H4 (cell line): ENCODE measurements at places on chromosomes 12 and 14.
A peak's percentile ranks its signal among the peaks of the same experiment; 100 is the strongest.

GRCh38 chr14:102923201-102923924 is 900 bp downstream of the AMN start:
- no peak for DNase-seq

DNA sequence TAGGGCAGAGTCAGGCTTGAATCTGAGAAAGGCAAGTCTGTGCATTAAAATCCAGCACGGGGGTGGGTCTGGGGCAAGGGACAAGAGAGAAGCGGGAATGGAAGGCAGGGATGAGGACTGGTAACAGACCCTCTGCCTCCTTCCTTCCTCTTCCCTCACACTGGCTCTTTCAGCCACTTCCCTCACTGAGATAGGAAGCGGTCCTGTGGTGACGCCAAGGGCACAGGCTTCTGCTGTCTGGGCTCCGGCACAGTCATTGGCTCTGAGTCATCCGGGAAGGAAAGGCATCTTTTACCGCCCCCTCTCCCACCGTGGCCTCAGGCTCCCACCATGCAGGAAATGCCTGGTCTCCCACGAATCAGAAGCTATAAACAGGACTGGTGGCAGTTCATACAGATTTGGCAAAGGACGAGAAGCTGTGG is 70.2 kb downstream of the ETV6 start:
- DNase-seq: peak; percentile 92

GRCh38 chr14:64082837-64083236 is 211.3 kb downstream of the ESR2 start:
- DNase-seq: no peak

DNA sequence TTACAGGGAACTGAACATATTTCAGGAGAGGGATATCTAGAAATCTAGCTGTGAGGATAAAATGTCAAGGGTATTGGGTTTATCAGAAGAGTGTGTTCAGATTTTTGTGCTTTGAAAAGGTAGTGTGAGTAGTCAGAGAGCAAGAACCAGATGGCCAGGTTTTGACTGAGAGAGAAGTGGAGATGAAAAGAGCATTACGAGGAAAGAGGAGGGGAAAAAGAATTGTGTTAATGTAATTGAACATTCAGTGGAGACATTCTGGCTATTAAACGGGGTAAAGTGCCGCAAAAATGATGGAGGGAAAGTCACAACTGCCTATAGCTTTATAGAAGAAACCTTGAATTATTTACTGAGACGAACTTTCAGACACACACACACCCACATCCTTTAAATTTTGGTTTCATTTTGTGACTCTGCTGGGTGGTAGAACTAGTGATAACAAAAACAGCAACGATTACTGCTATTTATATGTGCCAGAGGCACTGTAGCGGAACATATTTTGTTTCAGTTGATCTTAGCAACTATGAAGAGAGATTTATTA is 213.6 kb downstream of the ERC1 start:
- DNase-seq: peak; percentile 29

DNA sequence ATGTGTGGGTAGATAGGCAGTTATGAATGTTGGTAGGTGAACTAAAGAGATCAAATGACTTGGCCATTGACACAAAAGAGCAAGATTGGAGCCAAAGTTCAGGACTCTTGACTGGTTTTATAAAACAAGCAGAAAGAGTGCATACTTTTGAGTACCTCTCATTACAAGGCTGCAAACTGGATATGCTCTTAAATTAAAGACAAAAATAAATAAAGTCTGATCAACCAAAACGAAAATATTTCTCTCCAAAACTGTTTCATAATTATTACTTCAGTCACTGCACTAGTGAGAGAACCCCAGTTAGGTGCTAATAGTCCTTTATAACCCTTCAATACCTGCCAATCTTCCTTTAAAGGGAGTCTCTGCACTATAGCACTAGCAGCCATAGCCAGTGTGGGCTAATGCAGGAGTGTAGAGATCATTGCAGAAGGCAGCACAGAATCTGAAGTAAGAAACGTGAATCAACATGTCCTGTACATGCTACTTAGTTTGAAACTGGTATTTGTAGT is 147.1 kb downstream of the FOXA1 start:
- DNase-seq: no peak

GRCh38 chr12:46360908-46361666 is 11.5 kb downstream of the SLC38A2 start:
- no peak for DNase-seq

DNA sequence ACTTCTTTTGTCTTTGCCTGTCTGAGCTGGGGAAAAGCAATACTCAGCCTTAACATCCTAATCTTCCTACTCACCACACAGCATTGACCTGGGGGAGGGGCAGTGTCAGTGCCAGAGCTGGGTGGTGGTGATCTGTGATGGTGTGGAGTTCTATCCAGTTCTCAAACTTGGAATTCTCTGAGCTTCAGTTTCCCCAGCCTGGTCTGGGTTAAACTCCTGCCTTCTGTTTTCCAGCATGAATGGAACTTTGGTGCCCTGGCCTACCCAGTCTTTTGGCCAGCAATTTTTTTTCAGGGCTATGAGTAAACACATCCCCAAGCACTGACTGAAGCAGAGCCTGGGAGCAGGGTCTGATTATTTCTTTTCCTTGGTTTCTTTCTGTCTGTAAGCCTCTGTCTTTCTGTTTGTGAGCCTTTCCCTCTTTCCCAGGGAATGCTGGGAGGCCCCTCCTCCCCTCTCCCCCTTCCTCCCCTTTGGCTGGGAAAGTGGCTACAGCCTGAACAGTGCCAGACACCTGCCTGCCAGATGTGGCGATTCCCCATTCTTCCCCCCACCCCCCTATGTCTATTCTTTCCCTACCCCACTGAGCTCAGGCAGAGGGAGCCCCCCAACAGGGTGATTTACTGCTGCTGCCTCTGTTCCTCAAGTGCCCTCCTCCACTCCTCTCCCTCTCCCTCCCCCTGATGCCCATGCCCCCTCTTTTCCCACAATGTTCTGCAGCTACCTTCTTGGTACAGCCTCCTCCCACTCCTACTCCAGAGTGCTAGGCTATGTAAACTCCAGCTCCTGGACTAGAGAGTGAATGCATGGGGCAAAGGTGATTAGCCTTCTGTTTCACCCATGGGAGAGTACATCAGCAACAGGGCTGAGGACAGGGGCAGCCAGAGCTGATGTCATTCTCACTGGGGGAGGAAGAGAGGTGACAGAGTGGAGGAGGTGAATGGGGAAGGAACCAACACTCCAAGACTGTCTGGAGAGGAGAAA is 11.1 kb downstream of the GPR84 start:
- DNase-seq: no peak

DNA sequence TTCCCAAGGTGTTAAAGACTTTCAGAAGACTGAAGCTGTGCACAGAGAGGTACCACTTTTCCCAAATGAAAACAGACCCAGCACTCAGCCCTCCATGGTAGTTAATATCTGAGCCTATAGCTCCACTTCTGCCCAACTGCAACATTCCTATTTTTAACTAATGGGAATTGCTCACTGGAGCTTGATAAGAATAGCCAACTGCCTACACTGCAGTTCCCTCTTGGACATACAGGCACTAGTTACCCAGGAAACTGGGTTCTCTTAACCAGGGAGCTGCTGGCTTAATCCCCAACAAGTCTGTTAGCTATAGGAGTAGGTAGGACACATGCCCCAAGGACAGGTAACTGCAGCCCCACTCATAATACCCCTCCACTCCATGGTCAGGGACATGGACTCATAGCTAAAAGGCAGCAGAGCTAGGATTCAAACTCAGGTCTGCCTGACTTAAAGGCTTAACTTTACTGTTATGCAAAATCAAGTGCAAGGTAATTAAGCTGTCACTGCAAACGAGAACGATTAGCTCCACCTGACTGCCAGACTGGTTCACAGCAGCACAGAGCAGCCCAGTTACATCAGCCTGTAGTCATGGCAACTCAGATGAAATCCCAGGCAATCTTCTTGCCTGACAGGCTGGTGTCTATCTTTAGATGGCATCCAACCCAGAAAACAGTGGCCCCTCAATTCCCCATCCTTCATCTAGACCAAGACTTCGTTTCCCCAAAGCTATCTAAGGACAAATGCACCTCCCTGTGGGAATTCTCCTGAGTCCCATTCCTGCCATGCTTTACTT is 77.1 kb upstream of the ACTN1 start:
- DNase-seq: no peak

DNA sequence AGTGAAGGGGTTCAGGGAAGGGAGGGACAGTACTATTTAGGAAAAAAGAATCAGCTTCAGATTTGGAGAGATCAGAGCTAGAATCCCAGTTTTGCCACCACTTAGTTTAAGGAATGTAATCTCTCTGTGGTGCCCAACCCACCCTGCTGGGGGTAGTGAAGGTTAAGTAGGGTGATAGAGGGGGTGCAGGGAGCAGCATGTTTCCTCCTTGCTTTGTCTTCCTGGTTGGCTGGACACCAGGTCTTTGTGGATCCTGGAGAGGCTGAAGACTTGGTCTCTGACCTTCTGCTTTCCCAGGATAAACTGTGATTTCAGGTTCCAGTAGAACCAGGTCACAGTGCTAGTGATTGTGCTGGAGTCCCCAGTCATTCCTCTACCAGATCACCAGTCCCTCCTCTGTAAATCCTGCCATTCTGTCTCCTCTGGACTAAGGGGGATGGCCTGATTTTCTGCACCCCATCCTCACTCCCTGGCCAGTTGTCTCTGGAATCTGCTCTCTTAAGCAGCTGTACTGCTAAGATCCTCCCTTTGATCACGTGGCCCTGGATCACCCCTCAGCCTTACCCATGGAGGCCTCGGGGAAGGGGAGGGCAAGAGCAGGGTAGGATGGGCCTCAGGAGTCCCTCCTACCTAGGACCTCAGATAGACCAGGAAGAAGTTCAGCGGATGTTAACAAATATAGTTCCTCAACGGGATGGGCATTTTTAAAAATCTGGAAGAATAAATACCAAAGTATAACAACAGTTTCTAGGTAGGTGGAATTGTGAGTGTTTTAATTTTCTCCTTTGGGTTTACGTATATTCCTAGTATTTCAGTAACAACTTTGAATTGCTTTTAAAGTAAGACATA is 3.1 kb downstream of the MAP3K12 start:
- DNase-seq: peak; percentile 69

DNA sequence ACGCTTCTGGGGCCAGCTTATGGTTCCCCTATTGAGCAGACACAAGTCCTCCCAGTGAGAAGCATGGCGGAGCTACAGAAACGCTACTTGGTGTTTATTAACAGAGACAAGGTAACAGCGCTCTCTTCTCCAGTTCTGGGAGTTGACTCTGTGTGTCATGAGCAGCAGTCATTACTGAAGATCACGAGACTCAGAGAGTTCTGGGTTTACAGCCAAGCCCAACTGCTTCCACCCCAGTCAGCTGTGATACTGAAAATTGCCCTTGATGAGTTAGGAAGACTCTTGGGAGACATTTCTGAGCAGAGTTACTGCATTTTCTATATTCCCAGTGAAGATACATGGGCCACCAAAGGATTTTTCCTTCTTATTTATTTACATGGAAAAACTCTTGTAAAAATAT is 48.6 kb downstream of the CFAP251 start:
- no peak for DNase-seq

DNA sequence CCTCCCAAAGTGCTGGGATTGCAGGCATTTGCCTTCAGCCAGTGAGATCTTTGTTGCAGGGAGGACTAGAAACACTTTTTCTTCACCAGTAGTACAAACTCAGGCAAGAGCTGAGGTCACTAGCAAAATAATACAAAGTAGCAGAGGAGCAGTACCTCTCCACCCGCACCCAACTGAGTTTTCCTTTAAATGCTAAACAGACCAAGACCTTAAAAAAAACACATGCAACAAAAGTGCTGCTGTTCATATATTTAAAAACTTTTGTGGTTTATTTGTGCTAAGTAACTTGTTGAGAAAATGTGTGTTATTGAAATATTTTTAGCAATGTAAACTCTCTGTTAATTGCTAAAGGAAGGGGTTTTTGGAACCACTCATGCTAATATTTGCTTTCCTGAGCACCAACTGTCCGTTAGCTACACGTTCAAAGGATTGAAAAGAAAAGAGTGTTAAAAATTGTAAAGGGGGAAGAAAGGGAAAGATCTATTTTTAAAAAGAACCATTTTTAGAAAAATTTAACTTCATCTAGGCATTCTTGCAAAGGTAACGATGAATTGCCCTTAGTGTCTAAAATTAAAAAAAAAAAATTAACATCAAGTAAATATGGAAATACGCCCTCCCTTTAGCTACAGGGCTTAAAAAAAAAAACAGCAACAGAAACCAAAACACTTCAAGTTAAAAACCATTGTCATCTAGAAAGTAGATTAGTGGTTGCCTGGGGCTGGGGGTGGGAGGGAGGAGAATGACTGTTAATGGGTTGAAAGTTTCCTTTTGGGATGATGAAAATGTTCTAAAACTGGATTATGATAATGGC is 114.0 kb upstream of the KRAS start:
- no peak for DNase-seq

DNA sequence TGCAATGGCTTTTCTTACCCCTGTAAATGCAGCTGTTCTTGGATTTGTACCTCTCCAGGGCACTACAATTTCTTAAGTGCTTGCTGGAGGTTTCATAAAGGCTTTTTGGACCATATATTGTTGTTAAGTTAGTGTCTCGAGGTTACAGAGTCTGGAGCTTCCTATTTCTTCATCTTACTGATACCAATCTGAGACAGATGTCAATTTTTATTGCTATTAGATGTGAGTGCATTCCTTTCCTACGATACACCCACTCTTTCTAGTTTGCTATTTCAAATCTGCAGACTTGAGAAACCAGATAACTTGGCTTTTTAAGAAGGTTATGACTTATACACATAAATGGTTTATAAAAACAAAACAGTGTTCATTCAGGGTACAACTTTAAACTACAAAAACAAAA is 2.1 kb downstream of the NOXRED1 start:
- DNase-seq: no peak

DNA sequence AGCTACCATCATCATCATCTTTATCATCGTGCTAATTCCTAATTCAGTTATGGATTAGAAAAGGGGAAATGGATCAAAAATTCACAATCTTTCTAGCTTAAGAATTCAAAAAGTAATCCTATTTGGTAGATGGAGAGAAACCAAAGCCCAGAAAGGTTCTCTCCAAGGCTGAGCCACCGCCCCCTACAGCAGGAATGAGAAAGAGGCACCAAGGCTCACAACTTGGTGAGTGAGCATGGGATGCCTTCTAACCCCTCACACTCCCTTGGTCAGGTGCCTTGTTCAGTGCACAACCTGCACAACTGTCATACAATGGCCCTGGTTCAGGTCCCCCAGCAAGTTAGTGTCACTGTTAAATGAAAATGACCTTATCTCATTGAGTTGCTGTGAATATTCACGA is 171.5 kb downstream of the ANO2 start:
- DNase-seq: no peak

GRCh38 chr12:109797905-109798669 is 35.1 kb downstream of the TRPV4 start:
- DNase-seq: no peak

- DNase-seq: no peak
Observed at GRCh38 chr12:104276273-104277131, 27.0 kb upstream of the EID3 start.

- no peak for DNase-seq
Observed at GRCh38 chr12:113929312-113929989, 36.7 kb downstream of the RBM19 start.

GRCh38 chr12:15527201-15528080 is 205.1 kb downstream of the PTPRO start:
- peak; percentile 64 for DNase-seq

DNA sequence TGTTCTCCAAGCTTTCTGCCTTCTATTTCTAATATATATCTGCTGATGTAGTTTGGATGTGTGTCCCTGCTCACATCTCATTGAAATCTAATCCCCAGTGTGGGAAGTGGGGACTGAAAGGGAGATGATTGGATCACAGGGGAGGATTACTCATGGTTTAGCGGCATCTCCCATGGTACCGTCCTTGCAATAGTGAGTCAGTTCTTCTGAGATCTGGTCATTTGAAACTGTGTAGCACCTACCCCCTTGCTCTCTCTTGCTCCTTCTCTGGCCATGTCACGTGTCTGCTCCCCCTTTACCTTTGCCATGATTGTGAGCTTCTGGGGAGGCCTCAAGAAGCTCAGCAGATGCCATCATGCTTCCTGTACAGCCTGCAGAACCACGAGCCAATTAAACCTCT is 26.2 kb upstream of the ALX1 start:
- DNase-seq: peak; percentile 27
